ENCODE measurements at places on chromosomes 1 and 21. TPM values are rescaled to one million over a fixed set of nuclear protein-coding genes. Genes with fewer than 3 reads are reported as not detected.
A peak's percentile ranks its signal among the peaks of the same experiment; 100 is the strongest.

C1orf226 gene
- total RNA-seq: 10.3 TPM

SPRR2A gene
- not detected for total RNA-seq

AMY2B gene
- total RNA-seq: 19.0 TPM

DNA sequence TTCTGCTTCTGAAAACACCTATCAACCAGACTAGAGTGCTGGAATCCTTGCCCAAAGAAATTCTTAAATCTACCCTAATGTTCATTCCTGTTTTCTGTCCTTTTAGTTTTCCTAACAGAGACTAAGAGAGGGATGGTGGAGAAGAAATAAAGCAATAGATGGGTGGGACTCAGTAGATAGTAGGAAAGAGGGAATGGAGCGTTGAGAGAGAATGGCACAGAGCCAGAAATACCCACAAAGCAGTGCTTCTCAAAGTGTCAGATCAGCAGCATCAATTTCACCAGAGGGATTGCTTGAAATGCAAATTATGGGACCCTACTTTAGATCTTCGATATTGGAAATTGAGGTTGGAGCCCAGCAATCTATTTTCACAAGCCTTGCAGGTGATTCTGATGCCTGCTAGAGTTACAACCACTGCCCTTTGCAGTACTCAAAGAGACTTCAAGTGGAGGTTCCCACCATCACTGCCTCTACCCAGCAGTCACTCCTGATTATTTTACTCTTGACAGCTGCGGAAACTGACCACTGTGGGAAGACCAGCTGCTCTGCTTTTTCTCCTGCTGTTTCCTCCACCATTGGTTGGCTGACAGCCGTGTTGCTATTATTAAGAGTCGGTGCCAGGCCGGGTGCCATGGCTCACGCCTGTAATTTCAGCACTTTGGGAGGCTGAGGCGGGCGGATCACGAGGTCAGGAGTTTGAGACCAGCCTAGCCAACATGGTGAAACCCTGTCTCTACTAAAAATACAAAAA, 11.4 kb upstream of the PRPF3 start:
- DNase-seq: no peak

GRCh38 chr1:95496773-95497172, 262.8 kb downstream of the RWDD3 start:
- DNase-seq: no peak

GRCh38 chr1:56295949-56296929, 283.1 kb downstream of the PLPP3 start:
- no peak for DNase-seq

DNA sequence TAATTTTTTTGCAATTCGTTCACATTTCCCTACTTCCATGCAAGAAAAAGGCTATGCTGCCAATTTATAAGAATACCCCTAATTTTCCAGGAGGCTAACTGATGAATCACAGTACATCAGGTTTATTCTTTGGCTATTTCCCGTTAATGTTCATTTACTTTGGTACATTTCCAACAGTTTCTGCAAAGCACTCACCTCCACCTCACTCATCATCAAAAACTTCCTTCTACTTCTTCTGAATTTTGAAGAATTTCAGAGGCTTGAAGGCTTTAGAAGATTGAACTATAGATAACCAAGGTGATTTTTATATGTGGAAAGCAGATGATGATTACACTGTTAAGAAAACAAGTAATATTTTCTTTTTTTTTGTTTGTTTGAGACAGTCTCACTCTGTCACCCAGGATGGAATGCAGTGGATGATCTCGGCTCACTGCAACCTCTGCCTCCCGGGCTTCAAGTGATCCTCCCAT, 60.5 kb upstream of the HP1BP3 start:
- DNase-seq: no peak

DNA sequence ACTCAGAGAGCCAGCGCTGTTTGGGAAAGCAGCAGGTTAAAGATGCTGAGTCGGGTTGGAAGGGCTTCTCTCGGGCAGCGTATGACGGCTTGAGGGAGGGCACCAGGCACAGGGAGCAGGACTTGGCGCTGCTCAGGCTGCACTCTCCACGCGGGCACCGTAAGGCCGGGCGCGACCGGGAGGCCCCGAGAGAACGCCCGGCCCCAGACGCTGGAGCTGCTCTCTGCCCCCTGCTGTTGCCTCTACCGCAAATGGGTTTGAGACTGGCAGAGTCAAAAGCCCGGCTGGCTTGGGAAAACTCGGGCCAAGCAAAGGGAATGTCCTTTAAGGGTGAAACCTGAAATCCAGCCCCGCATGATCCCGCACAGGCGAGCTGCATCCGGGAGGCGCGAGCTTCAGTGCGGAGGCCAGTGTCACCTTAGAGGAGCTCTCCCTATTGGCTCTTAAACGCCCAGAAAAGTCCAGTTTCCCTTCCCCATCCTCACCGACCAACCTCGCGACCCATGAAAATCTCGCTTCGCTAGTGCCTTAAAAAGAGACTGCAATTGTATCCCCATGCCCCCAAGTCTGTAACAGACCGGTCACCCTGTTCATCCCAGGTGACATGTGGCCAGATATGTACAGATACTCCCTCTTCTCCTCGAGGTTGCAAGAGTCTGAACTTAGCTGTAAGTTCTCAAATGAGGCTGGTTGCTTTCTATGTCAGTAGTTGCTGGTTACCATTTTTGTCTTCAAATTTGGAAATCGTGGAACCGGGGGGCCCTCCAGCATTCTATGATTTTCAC, 1.1 kb downstream of the PRRX1 start:
- DNase-seq: no peak

DNA sequence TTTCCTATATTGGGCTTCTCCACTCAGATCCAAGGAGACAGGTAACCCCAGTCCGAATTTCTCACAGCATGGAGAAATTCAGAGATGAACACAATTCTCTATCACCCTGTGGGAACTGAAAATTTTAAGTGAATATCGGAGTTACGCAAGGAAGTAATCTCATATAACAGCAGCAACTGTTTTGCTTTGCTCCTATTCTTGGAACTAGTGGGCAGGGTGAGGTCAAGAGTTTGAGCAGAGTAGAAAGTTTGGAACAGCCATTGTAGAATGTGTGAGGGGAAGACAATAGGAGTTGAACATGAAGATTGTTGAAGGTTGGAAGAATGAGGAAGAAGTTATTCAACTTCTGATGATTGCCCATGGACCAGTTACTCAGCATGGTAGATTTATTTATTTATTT, 24.3 kb upstream of the SLC35D1 start:
- no peak for DNase-seq

GRCh38 chr1:108028841-108029388, 63.9 kb upstream of the VAV3 start:
- no peak for DNase-seq

DNA sequence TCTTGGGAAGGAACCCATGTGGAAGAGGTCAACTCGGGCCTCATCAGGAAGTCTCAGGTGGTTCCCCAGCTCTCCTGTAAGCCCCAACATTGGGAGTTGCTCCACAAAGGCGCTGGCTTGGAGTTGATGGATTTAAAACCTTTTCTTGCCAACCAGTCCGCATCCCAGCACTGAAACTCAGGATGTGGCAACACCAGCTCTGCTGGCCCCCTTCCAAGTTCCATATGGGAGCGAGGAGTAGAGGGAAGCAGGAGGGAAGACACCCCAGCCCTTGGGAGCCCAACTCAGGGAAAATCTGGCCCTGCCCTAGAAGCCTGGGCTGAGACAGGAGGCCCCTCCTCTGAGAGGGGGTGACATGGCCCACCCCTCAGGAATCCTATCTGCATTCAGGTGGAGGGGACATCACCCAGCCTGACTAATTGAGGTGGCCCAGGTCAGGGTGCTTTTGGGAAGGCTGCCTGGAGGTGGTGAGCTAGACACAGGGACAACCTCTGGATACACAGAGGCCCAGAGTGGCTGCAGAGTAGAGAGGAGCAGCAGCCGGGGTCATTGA, 33.1 kb upstream of the DMBX1 start:
- no peak for DNase-seq

- peak; percentile 88 for DNase-seq
Measured at GRCh38 chr1:1337793-1338147, 6.7 kb downstream of the TAS1R3 start.
